ENCODE measurements at places on chromosomes 13 and 19.

- DNase-seq = no peak
Observed at GRCh38 chr13:79191501-79191900, 214.6 kb downstream of the RBM26 start.

- DNase-seq = no peak
Observed at GRCh38 chr13:99053636-99054233, 75.9 kb upstream of the DOCK9 start.

DNA sequence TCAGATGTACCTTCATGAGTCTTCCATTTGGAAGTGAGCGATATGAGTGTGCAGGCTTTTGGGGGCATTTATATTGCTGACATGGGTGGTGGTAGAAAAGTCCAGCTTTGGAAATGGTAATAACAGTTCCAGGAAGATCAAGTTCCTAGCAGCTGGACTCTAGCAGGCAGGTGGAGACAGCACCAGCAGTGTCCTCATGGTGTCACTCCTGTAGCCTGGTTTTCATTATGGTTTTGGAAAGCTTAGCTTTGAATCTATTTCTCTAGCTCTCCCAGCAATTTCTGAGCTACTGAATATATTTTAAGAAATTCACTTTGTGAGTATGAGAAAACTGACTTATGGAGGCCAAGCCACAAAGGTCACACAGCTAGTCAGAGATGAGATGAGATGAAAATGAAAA is 523.2 kb upstream of the HTR2A start:
- no peak for DNase-seq

DNA sequence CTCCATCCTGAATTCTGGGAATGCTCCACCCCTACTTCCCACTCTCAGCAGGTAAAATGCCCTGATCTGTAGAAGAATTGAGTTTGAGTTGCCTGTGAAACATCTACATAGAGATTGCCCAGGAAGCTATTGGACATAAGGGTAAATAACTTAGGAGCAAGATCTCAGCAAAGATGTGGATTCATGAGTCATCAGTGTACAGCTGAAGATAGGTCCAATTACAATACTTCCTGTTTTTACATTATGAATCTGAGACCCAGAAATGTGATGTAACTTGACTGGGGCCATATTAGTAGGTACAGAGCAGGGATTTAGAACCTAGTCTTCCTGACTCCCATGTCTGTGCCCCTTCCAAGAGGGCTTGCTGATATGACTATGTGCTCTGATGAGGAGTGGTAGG is 79.4 kb upstream of the FNDC3A start:
- no peak for DNase-seq

DNA sequence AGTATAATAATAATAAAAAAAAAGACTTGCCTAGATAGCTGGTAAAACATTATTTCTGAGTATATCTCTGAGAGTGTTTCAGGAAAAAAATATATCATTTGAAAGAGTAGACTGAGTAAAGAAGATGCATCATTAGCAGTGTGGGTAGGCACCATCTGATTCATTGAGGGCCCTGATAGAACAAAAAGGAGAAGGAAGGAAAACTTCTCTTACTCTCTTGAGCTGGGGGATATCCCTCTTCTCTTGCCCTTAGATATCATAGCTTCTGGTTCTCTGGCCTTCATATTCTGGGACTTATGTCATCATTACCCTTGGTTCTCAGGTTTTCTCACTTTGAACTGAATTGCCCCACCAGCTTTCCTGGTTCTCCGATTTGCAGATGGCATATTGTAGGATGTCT is 177.6 kb upstream of the EDNRB start:
- DNase-seq = no peak

DNA sequence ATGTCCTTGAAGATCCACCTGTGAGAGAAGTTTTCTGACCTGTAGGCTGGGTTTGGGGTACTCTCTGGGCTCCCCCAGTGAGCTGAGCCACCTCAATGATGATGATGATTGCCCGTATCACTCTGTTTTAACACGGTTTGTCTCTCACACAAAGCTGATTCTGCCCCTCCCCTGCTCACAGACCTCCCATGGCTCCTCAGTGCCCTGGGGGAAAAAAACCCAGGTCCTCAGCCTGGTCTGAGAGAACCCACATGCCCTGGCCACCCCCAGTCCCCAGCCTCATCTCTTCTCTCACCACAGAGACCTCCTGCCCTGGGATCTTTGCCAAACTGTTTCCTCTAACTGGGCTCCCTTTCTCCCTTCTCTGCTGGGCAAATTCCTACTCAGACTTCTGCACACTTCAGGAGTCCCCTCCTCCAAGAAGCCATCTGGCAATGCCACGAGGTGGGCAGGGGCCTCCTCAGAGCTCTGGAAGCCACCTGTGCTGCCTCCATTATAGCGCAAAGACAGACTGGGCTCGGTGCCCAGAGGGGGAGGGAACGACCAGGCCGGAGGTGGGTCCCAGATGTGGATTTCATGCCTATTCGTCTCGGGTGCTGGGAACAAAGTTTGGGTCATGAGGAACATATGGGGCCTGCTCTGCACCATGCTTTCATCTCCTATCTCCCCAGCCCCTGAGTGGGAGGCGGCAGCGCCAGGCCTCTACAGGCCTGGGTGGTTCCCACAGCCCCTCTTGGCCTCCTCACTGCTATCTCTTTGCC is 8.5 kb upstream of the CA11 start:
- no peak for DNase-seq

- DNase-seq = no peak
Observed at GRCh38 chr19:11397089-11397610, 13.0 kb upstream of the EPOR start.

- no peak for DNase-seq
Observed at GRCh38 chr13:53631511-53631910, 602.9 kb downstream of the OLFM4 start.

- DNase-seq = peak; percentile 72
Observed at GRCh38 chr19:33235269-33235995, 9.8 kb upstream of the SLC7A10 start.

DNA sequence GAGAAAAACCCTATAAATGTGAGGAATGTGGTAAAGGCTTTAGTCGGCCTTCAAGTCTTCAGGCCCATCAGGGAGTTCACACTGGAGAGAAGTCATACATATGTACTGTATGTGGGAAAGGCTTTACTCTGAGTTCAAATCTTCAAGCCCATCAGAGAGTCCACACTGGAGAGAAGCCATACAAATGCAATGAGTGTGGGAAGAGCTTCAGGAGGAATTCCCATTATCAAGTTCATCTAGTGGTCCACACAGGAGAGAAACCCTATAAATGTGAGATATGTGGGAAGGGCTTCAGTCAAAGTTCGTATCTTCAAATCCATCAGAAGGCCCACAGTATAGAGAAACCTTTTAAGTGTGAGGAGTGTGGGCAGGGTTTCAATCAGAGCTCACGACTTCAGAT is 11.7 kb downstream of the ZNF226 start:
- no peak for DNase-seq

GRCh38 chr19:10718205-10719196 is 622 bp downstream of the DNM2 start:
- peak; percentile 56 for DNase-seq

GRCh38 chr19:782878-783668 is 14.2 kb upstream of the PTBP1 start:
- DNase-seq = no peak

DNA sequence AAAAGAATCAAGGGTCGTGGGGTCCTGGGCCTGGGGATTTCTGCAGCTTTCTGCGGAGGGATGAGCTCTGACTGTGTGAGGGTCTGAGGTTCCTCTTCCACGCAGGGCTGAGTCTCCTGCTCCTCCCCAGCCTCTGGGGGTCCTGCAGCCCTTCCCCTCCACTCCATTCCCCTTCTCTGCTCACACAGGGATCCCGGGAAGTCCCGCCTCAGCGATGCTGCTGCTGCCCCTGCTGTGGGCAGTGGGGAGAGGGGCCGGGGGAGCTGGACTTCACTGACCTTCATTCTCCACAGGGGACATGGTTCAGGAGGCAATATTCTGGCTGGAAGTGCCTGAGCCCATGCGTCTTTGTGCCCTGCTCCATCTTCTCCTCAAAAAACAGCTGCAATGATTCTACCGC is 26.2 kb upstream of the CD33 start:
- DNase-seq = no peak

DNA sequence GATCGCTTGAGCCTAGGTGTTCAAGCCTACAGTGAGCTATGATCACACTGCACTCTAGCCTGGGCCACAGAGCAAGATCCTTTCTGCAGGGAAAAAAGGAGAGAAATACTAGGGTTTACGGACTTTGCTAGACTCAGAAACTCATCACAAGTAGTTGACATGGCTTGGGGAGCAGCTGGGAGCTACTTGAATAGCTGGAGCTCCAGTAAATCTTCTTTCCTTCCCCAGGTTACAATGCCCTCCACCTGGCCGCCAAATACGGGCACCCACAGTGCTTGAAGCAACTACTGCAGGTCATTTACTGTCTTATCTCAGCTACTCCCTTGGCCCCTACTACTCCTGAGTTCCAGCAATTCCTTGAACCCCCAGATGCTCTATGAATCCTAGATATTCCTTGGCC is 19.3 kb downstream of the ANKRD24 start:
- no peak for DNase-seq

GRCh38 chr13:49218493-49219051 is 1.6 kb upstream of the MLNR start:
- no peak for DNase-seq

- no peak for DNase-seq
Observed at GRCh38 chr19:15506074-15506571, 2.2 kb upstream of the CYP4F22 start.

GRCh38 chr13:20505405-20506366 is 20.0 kb downstream of the CRYL1 start:
- no peak for DNase-seq

- DNase-seq = no peak
Observed at GRCh38 chr19:41324921-41325639, 15.1 kb downstream of the CCDC97 start.

GRCh38 chr13:30708541-30708940 is 26.8 kb upstream of the ALOX5AP start:
- no peak for DNase-seq

DNA sequence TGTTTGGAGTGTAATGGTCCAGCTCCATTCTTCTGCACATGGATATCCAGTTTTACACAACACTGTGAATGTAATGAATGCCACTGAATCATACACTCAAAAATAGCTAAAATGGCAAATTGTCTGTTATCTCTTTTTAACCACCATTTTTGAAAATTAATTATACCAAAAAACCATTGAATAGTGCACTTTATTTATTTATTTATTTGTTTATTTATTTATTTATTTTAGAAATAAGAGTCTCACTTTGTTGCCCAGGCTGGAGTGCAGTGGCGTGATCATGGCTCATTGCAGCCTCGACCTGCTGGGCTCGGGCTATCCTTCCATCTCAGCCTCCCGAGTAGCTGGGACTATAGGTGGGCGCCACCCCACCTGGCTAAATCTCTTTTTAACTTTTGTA is 7.3 kb upstream of the CEACAM19 start:
- no peak for DNase-seq

DNA sequence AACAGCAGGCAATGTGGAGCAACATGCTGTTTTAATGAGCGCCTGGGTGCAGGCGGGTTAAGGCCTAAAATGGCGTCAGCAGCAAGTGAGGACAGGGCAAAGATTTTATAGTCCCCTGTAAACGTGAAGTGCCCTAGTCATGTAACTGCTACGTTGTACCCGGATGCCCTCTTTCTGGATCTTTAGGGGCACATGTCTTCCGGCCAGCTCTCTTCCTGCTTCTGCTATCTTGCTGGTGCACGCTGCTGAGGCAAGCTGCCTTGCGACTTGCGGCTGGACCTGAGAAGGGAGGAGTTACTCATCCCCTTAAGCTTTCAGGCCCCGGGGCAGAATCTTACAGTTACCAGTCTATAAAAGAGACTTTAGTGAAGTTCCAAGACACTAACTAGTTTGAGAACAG is 303.6 kb upstream of the DACH1 start:
- no peak for DNase-seq

- no peak for DNase-seq
Observed at GRCh38 chr13:104296286-104296685, 1230.1 kb upstream of the SLC10A2 start.

GRCh38 chr13:64912141-64912540 is 2318.0 kb downstream of the PCDH9 start:
- DNase-seq = no peak

DNA sequence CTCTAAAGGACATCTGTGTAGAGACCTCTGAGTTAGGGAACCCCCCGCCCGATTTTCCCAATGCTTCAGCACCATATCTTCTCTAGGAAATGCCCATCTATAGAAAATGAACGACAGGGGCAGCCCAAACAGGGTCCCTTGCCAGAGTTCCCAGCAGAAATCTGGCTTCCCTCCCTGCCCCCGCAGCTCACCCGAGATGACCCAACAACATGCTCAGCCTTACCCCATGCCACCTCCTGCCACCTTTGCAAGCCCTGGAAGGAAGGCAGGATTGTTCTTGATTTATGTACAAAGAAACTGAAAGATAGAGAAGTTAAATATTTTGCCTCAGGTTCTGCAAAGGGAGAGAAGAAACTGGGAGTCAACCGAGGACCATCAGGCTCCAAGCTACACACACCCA is 105.6 kb upstream of the UQCRFS1 start:
- DNase-seq = no peak

GRCh38 chr13:33441015-33441414 is 155.5 kb upstream of the STARD13 start:
- no peak for DNase-seq

DNA sequence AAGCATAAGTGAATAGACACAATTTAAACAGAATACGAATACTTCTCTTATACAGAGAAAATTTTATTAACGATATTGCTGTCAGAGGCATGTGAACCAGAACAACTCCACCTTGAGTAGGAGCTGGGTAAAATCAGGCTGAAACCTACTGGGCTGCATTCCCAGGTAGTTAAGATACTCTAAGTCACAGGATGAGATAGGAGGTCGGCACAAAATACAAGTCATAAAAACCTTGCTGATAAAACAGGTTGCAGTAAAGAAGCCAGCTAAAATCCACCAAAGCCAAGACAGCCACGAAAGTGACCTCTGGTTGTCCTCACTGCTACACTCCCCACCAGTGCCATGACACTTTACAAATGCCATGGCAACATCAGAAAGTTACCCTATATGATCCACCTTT is 49.2 kb upstream of the TRPC4 start:
- no peak for DNase-seq

All from head of caudate nucleus (tissue), 42 donors.